ENCODE measurements at places on chromosomes 4 and X.

DNA sequence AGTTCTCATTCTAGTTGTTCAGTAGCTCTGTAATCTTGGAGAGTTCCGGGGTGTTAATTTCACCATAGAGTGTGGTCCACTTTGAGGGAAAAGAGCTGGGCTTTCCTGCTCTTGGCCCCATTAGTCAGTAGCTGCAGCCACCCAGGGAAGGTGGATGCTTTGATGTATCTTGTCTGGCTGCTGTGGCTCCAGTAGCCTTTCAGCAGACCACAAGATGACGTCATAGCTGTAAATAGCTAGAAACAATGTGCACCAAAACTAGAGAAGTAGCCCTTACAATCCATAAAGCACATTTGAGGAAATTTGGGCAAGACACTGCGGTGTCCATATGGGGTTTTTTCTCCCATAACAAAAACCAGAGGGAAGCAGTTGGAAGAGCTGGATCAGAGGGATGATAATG lies 32.9 kb upstream of the PRPS2 start:
- DNase-seq = no peak

DNA sequence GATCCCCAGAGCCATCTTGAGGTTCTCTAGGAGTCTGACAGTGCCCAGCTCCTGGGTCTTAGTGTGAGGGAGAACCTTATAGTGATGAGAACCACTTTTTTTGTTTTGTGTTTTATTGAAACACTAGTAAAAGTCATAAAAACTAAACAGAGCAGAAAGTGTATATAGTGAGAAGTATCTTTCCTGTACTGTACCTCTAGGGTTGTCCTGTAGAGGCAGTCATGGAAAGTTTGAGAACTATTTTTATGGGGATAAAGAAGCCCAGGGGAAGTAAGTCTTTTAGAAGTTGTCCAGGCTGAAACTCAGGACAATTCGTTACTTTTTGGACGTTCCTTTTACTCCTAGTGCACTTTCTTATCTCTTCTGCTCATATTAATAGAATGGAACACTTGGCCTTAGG lies 40.9 kb downstream of the ADH5 start:
- no peak for DNase-seq

GRCh38 chr4:108270466-108271450 lies 102.0 kb upstream of the LEF1 start:
- no peak for DNase-seq

DNA sequence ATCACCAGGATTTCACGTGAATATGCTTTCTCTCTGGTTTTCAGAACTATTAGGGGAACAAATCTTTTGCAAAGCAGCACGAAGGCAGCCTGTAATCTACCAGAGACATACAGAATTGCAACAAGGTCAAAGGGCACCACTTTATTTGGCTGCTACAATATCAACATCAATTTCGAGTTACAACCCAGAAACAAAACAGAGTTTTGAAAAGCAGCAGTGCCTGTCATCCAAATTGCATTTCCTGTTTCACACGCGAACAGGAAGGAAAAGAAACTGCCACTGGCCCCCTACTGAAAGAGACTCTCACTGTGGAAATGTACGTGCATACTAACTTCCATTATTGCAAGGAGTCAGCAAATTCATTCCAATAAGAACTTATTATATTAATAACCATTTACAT lies 17.1 kb upstream of the C1QTNF7 start:
- DNase-seq = no peak

GRCh38 chr4:69896530-69897116 lies 34.2 kb upstream of the CSN1S1 start:
- DNase-seq = no peak

DNA sequence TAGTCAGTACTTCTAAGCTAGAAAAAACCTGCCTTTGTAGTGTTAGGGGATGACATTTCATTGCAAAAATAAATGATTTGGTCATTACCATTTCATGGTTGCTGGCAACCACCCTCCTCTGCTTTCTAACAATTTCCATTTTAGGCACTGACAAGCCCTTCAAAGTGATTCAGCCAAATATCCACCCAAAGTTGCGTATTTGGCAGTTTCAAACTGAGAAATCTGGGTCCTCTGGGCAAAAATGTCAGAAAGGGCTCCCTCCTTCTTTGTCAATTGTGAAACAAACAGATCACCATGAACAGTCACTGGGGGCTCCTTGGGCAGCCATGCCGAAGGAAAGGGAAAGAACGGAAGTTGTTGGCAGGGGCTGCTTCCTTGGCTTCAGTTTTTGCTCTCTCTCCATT lies 33.0 kb downstream of the PLAC1 start:
- no peak for DNase-seq
